ENCODE measurements at places on chromosomes 7 and 10. TPM values are rescaled to one million over a fixed set of nuclear protein-coding genes. Genes with fewer than 3 reads are reported as not detected.

DNA sequence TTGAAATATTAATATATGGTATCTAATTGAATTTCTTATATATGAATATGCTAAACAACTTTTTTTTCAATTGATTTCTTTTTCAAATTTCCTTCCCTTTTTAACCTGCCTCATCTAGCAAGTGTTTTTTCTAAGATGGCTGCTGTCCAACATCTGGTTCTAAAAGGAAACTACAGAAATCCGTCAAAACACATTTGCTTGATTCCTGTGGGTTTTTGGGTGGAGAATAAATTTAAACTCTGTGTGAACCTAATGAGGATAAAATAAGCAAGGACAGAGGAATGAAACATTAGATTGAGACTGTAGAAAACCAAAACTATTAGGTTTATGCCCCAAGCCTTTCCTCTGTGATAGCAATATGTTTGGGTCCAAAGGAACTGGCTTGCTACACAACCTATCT is 75.5 kb upstream of the STARD3NL start:
- H3K27me3 ChIP-seq = no peaks in the 10 kb centered on the region
- H3K36me3 ChIP-seq = no peaks in the 10 kb centered on the region
- H3K4me1 ChIP-seq = no peaks in the 10 kb centered on the region

GRCh38 chr7:30702200-30702599 is 19.9 kb upstream of the CRHR2 start:
- H3K27ac ChIP-seq = no peak overlapping the region
- H3K4me3 ChIP-seq = no peak overlapping the region
- no peak for DNase-seq
- H3K4me1 ChIP-seq = no peaks in the 10 kb centered on the region

DNA sequence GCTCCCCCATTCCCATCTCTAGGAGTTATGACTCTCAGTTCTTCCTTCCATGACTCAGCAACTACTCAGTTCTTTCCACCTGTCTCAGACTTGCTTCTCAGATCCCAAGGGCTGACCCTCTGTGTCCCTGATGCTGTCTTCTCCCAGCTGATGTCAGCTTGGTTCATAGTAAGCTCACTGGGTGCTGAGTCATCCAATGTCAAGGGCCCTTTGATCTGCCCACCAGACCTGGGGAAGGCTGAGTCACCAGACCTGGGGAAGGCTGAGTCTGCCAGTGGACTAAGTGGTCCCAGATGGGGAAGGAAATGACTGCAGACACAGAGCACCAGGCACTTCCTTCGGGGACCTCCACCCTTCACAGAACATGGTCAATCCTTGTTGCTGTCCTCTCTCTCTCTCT is 76.1 kb upstream of the ZEB1 start:
- H3K27me3 ChIP-seq = no peaks in the 10 kb centered on the region
- no peak for DNase-seq
- no peaks in the 10 kb centered on the region for H3K4me1 ChIP-seq
- no peaks in the 10 kb centered on the region for H3K36me3 ChIP-seq
- H3K27ac ChIP-seq = no peak overlapping the region

DNA sequence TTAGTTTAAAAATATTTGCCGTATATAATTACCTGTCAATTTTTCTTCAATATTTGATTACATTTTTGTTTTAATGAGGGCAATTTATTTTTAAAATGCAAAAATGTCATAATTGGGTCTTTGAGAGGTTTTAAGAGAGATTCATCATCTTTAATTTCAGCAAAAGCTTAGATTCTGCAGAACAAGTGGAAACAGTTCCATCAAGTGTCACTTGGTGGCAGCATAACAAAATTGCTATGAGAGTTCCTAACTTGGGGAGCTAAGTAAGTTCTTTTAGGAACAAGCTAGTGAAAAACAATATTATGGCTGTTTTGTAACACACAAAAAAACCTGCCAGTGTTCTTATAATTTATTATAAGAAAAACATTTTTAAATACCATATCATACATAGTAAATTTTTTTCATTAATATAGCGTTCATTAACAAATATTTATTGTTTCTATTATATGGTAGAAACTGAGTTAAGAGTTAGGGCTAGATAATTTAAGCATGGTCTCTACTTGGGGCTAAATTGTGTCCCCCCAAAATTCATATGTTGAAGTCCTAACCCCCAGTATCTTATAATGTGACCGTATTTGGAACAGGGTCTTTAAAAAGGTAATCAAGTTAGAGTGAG is 155.2 kb downstream of the MAGI2 start:
- DNase-seq = no peak
- no peaks in the 10 kb centered on the region for H3K36me3 ChIP-seq
- no peak overlapping the region for H3K27ac ChIP-seq

DNA sequence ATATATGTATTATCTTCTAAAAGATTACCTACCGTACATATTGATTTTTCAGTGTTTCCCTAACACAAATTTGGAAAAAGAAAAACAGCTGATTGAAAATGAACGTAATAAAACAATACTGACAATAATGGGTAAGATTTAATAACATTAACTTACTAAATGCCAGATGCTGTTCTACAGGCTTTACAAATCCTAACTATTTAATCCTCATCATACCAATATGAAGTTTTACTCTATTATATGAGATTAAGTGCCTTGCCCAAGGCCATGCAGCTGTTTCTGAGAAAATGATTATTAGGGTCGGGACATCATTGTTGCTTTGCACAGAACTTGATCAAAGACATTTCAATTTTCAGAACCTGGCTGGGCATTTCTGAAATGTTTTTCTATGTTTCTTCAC is 104.6 kb downstream of the HGF start:
- no peak overlapping the region for H3K4me3 ChIP-seq
- H3K27ac ChIP-seq = no peak overlapping the region
- no peaks in the 10 kb centered on the region for H3K36me3 ChIP-seq

DNA sequence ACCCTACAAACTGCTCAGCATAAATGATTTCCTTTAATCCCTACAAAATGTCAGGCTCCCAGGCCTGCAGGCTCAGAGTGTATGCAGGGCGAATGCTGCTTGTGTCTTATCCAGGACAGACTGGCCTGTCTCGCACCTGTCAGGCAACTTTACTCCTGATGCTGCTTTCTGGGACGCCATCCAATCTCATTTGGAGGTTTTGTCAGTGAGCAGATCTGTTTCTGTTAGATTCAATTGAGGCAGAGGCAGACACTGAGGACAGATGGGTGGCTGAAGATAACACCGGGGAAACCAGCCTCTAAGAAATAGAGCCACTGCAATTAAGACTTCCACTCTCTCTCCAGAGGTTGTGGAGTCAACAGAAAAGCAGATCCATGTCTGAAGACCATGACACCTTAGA is 115.6 kb downstream of the DPP6 start:
- no peaks in the 10 kb centered on the region for H3K36me3 ChIP-seq
- H3K4me1 ChIP-seq = no peaks in the 10 kb centered on the region
- H3K27me3 ChIP-seq = no peaks in the 10 kb centered on the region
- H3K4me3 ChIP-seq = no peak overlapping the region
- no peak overlapping the region for H3K27ac ChIP-seq
- no peak for DNase-seq

GRCh38 chr7:94650147-94651051 is 5.5 kb downstream of the SGCE start:
- no peaks in the 10 kb centered on the region for H3K36me3 ChIP-seq
- DNase-seq = no peak
- peaks cover 23% of the 10 kb centered on the region for H3K4me1 ChIP-seq
- no peak overlapping the region for H3K4me3 ChIP-seq
- no peaks in the 10 kb centered on the region for H3K27me3 ChIP-seq

GRCh38 chr7:70867513-70867912 is 264.4 kb upstream of the GALNT17 start:
- no peak overlapping the region for H3K27ac ChIP-seq
- H3K27me3 ChIP-seq = no peaks in the 10 kb centered on the region
- no peaks in the 10 kb centered on the region for H3K4me1 ChIP-seq
- H3K36me3 ChIP-seq = no peaks in the 10 kb centered on the region

DNA sequence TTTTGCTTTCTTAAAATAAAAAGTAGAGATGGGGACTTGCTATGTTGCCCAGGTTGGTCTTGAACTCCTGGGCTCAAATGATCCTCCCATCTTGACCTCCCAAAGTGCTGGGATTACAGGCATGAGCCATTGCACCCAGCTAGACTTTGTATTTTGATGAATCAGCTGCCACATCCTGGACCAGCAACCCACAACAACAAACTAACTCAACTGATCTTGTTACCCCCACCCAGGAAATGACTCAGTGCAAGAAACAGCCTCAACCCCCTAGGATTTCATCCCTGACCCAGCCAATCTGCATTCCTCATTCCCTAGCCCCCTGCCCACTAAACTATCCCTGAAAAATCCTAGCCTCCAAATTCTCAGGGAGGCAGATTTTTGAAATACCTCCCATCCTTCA is 123.8 kb downstream of the IPMK start:
- H3K4me3 ChIP-seq = no peak overlapping the region
- H3K36me3 ChIP-seq = no peaks in the 10 kb centered on the region
- H3K27ac ChIP-seq = no peak overlapping the region
- H3K27me3 ChIP-seq = no peaks in the 10 kb centered on the region
- DNase-seq = no peak

DNA sequence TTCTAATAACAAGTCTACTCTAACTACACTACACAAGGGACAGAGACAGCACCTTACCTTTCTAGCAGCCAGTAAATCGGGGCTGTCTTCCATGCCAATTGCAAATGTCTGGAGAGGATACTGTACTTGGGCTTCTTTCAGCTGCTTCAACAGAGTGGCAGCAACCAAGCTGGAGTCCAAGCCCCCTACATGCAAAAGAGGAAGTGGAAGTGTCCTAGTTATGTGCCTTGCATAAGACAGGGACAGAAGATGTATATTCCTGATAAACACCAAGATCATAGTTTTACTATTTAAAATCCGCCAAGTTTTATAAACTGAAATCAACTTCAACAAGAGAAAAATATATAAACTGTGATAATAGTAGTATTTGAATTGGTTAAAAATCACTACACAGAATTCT is 14.0 kb downstream of the ASNS start:
- H3K4me1 ChIP-seq = no peaks in the 10 kb centered on the region
- peaks cover 2% of the 10 kb centered on the region for H3K36me3 ChIP-seq
- no peak overlapping the region for H3K27ac ChIP-seq
- no peak for DNase-seq
- no peak overlapping the region for H3K4me3 ChIP-seq

- no peak overlapping the region for H3K27ac ChIP-seq
- H3K4me1 ChIP-seq = no peaks in the 10 kb centered on the region
- no peak overlapping the region for H3K4me3 ChIP-seq
- no peak for DNase-seq
- no peaks in the 10 kb centered on the region for H3K27me3 ChIP-seq
These were observed 22.4 kb downstream of the RHOBTB1 start for GRCh38 chr10:60921633-60922032.

DNA sequence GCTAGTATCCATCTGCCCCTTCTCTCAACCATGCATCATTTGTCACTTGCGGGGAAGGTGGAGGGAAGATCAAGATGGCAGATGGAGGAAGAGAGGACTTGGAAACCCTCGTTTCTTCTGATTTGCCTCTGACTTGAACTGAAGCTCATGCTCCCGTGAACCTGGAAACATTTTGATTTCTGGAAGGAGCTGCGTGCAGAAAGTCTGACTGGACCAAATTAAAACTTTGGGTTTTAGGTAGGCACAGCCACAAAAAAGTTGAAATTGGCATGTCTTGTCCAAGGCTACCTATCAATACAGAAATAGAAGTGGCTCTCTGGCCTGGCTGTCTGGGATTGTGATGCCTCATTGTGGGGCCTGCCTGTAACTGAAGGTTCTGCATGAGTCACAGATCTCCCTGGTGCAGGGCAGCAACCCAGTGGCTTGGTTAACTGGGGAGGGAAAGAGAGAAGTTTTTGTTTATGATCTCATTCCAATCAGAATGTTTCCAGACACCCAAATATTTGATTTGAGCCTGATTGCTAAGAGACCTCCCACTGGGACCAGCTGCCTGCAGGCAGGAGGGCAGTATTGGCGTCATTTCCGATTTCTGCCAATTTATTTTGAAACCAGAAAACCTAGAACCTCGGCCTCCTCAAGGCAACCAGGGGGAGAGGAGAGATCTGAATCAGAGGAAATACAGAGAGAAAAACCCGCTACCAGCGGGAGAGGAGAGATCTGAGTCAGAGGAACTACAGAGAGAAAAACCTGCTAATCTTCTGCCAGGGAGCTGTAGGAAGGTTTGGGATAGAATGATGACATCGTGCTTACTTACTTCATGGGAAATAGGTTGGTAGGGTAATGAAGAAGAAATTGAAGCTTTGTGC is 363.6 kb downstream of the ANKRD30A start:
- no peaks in the 10 kb centered on the region for H3K27me3 ChIP-seq
- DNase-seq = no peak
- no peak overlapping the region for H3K4me3 ChIP-seq
- no peaks in the 10 kb centered on the region for H3K36me3 ChIP-seq
- no peaks in the 10 kb centered on the region for H3K4me1 ChIP-seq
- no peak overlapping the region for H3K27ac ChIP-seq

GRCh38 chr10:24012249-24012803 is 196.6 kb upstream of the KIAA1217 start:
- no peaks in the 10 kb centered on the region for H3K36me3 ChIP-seq
- DNase-seq = no peak
- H3K27me3 ChIP-seq = no peaks in the 10 kb centered on the region
- H3K27ac ChIP-seq = no peak overlapping the region

DNA sequence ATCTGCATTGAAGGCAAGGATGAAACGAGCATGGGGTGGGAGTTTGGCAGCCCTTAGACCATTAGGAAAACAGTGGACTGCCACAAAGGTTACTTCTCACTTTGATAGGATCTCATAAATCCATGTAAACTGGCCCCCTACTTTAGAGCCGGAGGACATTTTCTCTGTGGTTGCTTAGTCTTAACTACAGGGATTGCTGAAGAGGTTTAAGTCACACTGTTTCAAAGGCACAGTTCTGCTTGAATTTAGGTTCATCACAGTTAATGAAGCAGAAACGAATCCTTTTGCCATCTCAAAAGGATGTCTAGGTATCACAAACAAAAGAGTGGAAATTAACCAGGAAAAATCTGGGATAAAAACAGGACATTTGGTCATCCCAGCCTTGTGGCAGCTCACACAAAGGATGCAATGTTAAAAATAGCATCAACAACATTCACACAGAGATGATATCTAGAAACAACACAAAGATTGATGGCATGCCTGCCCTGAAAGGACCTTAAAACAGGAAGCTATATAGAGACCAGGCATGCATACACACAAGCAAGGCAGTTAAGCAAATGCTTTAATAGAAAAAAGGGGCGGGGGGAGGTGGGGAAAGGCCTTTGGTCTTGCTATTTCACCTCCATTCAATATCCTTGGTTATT is 74.0 kb downstream of the DOCK4 start:
- no peaks in the 10 kb centered on the region for H3K27me3 ChIP-seq
- no peak for DNase-seq
- H3K36me3 ChIP-seq = no peaks in the 10 kb centered on the region

DNA sequence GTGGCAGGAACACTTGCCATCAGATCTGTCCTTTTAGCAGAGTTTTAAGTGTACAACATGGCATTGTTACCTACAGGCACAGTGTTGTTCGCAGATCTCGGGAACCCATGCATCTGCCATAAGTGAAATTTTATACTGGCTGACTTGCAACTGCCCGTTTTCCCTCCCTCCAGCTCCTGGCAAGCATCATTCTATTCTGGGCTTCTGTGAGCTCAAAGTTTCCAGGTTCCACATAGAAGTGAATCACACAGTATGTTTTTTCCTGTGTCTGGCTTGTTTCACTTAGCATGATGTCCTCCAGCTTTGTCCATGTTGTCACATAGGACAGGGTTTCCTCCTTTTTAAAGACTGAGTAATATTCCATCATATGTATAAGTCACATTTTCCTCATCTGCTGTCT is 56.6 kb downstream of the C10orf143 start:
- no peak overlapping the region for H3K4me3 ChIP-seq
- H3K4me1 ChIP-seq = no peaks in the 10 kb centered on the region
- no peaks in the 10 kb centered on the region for H3K36me3 ChIP-seq
- H3K27me3 ChIP-seq = no peaks in the 10 kb centered on the region
- no peak for DNase-seq

PLAU gene
- 8.1 TPM for total RNA-seq

HERPUD2 gene
- 24.3 TPM for total RNA-seq

TMEM178B gene
- total RNA-seq = 0.95 TPM

CALML5 gene
- not detected for total RNA-seq

STEAP1 gene
- 26.5 TPM for total RNA-seq

Data from thoracic aorta (tissue), 2 donors.